ENCODE measurements at places on chromosomes 1 and 21.

GRCh38 chr1:181152892-181153633, 64.6 kb downstream of the IER5 start:
- no peak for DNase-seq

- no peak for DNase-seq
Measured at GRCh38 chr1:247407180-247407616, 8.8 kb upstream of the NLRP3 start.

DNA sequence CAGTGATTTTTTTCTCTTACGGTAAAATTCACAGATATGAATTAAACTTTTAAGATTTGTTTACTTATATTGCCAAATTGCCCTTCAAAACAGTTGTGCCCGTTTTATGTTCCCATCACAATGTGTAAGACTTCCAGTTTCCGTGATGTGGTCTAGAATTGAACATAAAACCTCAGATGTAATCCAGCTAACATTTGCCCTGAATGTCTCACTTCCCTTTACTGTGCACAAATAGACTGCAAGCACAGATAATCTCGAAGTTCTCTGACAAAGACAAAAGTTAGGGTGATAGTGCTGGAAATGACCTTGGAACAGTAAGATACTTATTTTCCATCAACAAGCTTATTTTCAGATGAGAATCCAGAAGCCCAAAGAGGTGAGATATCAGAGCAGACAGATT, 177.5 kb downstream of the ZZZ3 start:
- no peak for DNase-seq

DNA sequence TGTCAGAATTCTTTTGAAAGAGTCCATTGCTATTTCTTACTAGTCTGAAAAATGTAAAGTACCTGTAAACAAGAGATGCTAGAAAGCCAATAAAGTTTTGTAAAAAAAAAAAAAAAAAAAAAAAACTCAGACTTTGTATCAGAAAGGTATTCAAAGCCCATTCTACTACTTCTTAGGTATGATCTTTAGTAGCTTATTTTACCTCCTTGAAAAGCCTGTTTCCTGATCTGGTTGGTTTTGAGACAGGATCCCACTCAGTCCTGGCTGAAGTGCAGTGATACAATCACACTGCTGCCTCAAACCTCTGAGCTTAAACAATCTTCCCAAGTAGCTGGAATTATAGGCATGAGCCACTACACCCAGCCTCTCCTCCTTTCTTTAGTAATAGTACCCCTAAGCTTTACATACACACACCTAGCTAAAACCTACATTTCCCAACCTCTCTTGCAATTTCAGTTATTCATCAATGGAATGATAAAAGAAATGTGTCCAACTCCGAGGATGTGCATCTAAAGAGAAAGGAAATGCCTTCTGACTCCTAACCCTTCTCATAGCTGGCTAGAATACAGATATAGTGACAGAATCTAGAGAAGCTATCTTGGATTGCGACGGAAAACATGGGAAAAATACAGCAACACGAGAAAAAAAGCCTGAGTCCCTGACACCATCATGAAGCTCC, 30.6 kb downstream of the EPS15 start:
- DNase-seq: no peak
